Activated T-helper 1 cell treated with anti-CD3 and anti-CD28 coated beads, Interleukin-2, amount 50 U/mL, for 16 hours (primary cell): ENCODE measurements at places on chromosomes 5 and 9.

- no peak for DNase-seq
These were observed 125.4 kb upstream of the ACOT12 start for GRCh38 chr5:81519217-81519905.

DNA sequence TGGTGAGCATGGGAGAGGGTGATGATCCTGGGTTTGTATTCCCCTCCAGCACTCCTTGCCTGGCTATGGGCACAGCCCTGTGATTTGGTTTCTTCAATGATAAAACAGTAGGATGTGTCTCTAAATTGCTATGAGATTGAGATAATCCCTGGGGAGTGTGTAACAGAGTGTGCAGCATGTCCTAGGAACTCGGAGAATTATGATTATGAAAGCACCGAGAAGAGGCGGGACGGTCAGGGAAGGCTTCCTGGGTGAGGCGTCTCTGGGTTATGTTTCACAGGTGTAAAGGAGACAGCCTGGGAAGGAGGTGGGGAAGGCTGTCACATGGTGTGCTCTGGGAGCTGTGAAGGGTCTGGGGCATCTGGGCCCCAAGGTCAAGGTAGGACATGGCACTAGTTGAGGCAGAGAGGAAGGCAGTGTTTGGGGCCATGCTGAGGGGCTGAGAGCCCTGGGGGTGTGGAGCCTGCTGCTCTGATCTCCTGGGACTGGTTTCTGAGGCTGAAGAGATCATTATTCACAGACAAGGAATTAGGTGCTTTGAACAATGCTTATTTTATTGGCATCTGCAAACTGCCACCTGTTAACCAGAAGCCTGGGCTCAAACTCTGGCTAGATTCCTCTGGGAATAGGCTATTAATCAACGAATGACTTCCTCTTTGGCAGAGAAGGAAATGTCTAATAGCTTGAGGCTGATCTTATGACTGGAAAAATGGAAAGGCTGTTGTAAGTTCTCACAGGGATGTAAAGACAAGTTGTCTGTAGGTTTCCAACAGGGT is 73.8 kb upstream of the IL12B start:
- no peak for DNase-seq

- no peak for DNase-seq
These were observed 607.6 kb downstream of the PTPRD start for GRCh38 chr9:10005206-10005605.

GRCh38 chr5:16884595-16884994 is 51.5 kb downstream of the MYO10 start:
- DNase-seq: no peak

DNA sequence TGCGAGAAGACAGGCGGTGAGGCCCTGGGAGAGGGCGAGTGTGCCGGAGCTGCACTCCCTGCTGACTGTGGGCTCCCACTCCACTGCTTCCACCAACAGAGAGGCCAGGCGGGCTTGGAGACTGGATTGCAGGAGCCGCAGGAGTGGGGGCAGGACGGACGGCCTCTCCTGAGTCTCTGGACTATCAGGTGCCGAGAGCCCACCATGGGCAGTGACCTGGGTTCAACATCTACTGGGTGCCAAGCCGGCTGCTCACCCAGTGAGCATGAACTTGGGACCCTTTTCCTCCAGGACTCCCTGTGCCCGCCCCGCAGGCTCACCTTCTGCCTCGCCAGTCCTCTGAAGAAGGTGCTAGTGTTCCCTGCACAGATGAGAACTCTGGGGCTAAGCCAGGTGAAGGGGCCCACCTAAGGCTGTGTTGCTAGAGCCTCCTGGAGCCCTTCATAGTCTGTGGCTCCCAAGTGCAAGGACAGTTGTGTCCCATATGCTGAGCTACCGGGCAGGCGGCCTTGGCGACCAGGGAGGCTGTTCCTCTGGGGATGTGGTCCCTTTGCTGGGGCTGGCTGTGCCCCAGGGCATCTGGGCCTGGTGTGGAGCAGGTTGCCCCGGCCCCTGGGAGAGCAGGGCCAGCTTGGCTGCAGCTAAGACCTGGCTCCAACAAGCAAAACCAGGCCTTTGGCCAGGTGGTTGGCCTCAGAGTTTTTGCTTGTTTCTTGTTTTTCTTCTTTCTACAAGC is 77.7 kb upstream of the PHYKPL start:
- no peak for DNase-seq

DNA sequence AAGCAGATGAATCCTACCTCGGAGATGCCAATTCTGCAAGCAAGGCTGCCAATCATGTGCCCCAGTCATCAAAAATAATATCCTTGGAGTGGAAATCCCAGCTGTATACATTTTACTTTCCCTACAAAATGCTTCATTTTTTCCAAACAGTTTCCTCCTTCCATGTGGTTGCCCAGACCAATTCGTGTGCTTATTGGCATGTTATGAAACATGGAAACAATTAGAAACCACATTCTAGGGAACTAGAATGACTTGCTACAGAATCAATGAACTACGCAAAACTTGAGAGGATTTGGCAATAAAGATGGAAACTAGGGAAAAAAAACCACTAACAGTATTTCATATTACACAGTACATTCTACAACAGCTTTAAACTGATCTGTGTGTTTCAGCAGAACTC is 584.5 kb upstream of the DMAC1 start:
- DNase-seq: no peak

GRCh38 chr9:115575147-115575546 is 457.2 kb upstream of the TNC start:
- no peak for DNase-seq

DNA sequence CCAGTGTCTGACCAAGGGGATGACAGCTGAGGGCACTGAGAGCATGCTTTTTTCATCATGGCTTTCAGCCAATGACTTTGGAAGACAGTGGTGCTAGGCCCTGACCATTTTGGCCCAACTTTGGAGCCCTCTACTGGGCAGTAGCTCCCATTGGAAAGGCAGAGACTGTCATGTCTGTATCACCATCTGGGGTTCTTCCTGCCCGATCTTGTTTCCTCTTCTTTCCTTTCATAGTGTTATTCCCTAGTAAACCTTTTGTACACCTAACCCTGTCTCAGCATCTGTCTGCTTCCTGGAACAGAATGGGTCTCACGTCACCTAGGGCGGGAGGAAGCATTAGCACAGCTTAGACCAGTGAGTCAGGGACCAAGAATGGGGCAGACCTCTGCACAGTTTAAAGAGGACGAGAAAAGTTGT is 97.4 kb upstream of the MAST4 start:
- no peak for DNase-seq

GRCh38 chr5:107542428-107542827 is 128.3 kb downstream of the EFNA5 start:
- DNase-seq: no peak

GRCh38 chr5:123787635-123788034 is 275.7 kb downstream of the CSNK1G3 start:
- no peak for DNase-seq

- DNase-seq: no peak
These were observed 626 bp downstream of the OR13C2 start for GRCh38 chr9:104604801-104605200.

- DNase-seq: no peak
These were observed 518 bp downstream of the SPRY4 start for GRCh38 chr5:142324136-142324870.

- no peak for DNase-seq
These were observed 90.8 kb upstream of the PRRC1 start for GRCh38 chr5:127426661-127427060.

- no peak for DNase-seq
These were observed 1.7 kb upstream of the CNTRL start for GRCh38 chr9:121073038-121073437.
